Central memory CD4-positive, alpha-beta T cell (primary cell): ENCODE measurements at places on chromosomes 7 and 10.

DNA sequence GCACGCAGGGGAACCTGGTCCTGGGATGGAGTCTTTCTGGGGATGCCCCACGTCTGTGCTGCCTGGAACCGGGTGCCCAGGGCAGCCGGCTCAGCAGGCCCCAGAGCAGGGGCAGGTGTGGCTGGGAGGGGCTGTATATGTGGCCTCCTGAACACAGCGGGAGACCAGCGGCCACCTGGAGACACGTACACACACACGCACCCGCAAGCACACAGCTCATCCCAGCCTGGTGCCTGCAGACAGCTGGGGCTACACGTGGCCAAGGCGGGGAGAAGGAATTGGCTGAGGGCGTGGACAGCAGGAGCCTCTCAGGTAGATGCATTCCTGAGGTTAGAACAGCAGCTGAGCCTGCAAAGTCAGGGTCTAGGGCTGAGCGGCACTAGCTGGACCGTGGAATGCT is 14.0 kb downstream of the ADAM8 start:
- no peak for DNase-seq

DNA sequence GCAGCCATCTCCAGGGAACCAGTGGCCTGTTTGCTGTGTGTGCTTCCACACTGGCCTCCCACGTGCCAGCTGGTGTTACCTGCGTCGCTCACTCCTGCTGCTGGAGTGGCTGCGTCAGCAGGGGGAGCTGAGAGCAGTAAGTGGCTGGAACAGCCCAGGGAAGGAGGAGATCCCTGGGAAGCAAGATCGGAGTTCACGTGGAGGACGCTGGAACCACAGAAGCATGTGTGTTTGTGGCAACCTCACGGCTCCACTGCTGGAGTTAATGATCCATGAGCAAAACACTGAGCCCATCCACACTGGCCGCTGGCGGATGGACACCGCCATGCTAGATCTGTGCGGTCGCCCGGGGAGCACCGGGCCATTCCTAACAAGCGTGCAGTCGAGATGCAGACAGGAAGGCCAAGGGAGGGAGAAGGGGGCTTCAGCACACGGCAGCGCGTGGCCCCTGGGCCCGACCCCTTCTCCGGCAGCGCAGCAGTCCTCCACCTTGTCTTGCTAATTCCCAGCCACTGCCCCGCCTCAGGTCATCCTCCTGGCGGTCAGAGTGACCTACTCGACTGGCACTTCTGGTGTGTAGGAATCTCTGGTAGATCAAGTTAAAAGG is 68.5 kb upstream of the EEPD1 start:
- DNase-seq: no peak

DNA sequence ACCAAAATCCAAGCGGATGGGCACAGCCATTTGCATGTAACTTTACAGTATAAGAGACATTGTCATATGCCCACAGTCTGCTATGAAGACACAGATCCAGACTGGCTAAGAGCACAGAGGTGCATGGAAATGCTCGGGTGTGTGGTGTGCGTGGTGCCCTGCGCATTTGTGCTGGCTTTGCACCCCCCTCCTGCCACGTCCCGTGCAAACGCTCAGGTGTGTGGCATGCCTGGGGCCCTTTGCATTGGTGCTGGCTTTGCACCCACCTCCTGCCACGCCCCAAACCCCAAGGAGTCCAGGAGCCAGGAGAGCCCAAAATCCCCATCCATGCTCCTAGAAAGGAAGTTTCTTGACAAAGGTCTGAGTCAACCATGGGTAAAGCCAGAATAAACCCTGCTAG is 306.2 kb downstream of the PTPRN2 start:
- no peak for DNase-seq

- DNase-seq: no peak
Measured at GRCh38 chr10:133247681-133248333, 10.2 kb downstream of the VENTX start.

GRCh38 chr10:119415536-119416503 is 126.7 kb downstream of the RGS10 start:
- DNase-seq: no peak

DNA sequence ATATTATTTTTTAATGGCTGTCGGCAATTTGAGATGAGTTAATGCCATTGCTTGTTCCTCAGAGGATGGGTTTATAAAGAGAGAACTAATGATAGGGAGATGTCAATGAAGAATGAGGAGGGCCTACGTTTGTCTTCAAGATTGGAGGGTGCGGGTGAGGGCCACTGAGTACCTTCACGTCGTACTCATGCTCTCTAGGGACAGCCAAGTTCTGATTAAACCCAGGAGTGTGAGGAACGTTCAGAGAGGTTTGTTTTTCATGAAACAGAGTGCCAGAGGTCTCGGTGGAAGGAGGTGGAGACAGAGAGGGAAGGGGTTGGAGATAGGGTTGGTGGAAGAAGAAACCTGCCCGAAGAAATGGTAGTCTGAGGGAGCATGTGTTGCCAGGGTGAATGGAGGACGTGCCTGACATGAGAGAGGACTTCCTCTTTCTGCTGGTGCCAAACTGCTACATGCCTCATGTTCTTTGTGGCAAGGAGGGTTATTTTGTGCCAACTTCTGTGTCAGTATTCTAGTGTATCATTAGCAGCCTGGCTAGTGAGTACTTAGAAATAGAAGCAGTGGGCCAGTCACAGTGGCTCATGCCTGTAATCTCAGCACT is 8.9 kb downstream of the DHTKD1 start:
- no peak for DNase-seq

GRCh38 chr7:37040330-37040729 is 316.0 kb upstream of the AOAH start:
- DNase-seq: no peak

DNA sequence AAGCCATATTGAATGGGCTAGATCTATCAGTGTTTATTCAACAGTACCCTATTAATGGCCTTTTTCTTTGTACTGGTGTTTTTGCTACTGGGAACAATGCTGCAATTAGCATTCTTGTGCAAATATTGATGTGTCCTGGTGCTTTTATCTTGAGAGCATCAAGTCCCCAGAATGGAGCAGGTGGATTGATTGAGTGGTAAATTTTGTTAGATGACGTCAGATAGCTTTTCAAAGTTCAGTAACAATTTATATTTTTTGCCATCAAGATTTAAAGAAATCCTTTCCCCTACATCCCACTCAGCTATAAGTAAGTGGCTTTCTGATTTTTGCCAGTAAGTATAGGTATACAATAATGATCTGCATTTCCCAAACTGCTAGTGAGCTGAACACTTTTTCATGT is 63.4 kb upstream of the SYPL1 start:
- no peak for DNase-seq

DNA sequence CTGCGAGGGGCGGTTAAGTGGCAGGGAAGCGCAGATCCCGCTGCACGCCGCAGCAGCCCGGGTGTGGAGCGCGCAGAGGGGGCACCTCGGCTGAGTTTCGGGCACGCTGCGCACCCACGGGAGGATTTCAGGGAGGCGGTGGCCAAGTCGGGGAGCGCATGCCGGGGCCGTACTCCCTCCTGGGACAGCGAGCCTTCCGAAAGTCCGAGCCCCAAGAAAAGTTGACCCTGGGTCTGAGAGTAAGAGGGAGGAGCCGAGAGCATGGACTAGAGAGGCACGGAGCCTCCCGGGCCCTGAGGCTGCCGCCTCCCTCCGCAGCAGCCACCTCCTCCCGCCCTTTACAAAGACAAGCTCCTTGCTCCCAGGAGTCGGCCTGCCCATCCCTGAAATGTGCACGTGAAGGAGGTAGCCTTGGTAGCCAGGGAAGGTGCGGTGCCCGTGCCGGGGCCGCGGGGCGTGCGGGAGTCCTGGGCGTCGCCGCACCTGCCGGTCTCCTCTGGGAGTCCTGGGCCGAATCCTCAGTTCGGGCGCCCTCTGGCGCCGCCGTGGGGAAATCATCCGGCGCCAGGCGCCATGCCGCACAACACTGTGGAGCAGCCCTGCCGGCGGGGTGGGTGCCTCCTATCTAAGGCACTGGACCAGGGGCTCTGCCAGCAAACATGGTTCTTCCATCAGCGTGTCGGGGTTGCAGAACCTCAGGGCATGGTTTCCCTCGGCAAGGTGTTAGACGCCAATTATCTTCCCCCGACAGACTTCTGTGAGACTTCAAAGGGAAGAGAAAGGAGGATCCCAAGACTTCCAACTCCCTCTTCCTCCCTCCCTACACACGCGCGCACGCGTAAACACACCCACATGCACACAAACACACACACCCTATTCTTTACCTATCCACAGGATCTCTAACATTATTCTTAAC is 104.0 kb downstream of the TRIL start:
- DNase-seq: peak; percentile 25

- no peak for DNase-seq
Measured at GRCh38 chr7:99190359-99191009, 17.4 kb downstream of the KPNA7 start.

DNA sequence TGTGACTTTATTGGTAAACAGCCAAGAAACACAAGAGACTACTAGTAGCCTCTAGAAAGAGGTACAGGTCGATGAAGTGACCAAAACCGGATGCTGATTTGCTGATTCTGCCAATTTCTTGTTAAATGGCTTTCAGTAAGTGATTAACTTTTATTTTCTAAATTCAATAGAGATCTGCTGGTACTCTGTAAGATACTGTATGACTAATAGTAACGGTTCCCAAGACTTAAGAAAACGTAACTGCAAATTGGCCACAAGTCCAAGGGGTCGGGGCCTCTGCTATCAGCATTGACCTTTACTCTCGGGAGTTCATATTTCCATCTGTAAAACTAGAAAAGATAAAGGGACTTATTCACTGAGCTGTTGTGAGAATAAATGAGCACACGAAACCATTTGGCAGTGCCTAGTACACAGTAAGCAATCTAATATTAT is 1.4 kb downstream of the FAM3C start:
- DNase-seq: no peak

- DNase-seq: no peak
Measured at GRCh38 chr7:15749631-15750030, 63.1 kb upstream of the MEOX2 start.

- DNase-seq: no peak
Measured at GRCh38 chr10:114915294-114915693, 22.7 kb upstream of the TRUB1 start.

GRCh38 chr7:44971188-44971901 is 7.5 kb downstream of the MYO1G start:
- DNase-seq: no peak

GRCh38 chr7:47047384-47047783 is 534.5 kb downstream of the TNS3 start:
- no peak for DNase-seq

- no peak for DNase-seq
Measured at GRCh38 chr10:108735380-108735779, 1187.9 kb downstream of the XPNPEP1 start.

DNA sequence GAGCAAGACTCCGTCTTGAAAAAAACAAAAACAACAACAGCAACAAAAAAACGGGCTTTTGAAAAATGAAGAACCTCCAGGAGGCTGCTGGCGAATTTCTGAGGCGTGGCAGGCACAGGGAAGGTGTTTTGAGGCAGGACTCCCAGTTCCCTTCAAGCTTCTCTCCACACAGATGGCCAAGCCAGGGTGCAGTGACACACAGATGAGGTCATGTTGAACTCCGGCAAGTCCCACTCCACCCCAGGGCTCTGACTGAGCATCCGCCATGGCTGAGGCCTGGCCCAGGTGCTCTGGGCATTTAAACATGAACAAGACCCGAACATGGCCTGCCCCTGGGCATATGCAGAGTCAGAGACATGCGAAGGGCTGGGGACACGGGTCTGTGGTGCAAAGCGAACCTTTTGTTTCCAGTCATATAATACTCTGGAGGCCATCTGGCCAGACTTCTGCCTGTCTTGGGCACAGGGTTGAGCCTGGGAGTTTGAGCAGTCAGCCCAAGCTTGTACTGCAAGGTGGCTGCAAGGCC is 514.6 kb upstream of the FOXK1 start:
- DNase-seq: no peak

DNA sequence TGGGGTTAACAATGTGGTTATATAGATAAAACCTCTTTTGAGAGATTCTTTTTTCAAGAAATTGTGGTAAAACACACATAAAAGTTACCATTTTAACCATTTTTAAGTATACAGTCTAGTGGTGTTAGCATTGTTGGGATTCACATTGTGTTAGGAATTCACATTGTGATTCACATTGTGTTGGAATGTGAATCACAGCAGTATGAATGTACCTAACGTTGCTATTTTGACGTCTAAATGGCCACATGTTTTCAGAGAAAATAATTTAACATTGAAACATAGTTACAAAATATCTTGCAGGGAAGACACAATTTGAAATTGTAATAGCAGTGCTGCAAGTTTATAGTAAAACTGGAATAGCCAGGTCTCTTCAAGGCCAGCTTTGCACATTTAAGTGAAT is 129.0 kb downstream of the BICC1 start:
- no peak for DNase-seq

GRCh38 chr10:32950591-32951108 is 7.4 kb downstream of the ITGB1 start:
- DNase-seq: no peak

GRCh38 chr7:119175911-119176627 is 951.6 kb downstream of the ANKRD7 start:
- no peak for DNase-seq

DNA sequence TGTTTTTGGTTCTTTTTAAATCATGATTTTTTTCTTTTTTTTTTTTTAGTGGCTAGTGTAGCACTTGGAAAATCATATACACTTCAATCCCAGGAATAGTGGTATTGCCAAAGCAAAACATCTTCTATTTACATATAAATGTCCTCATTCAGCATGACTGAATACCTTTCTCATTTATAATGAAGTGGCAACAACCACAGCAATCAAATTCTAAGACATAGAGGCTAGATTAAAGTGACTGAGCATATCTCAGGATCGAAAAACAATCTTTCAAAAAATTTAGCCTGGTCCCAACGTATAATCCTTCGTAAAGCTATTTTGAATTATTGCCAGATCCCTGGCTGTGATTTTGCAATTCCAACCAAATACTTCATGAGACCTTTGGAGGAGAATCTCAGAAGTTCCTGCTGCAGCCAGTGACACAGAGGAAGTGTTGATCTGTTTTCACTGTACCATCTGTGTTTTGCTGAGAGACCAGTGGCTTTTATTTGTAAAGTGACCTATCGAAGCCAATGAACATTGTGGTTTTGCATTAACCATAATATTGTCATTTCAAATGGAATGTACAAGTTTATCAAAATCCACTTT is 29.8 kb upstream of the SP8 start:
- DNase-seq: no peak

DNA sequence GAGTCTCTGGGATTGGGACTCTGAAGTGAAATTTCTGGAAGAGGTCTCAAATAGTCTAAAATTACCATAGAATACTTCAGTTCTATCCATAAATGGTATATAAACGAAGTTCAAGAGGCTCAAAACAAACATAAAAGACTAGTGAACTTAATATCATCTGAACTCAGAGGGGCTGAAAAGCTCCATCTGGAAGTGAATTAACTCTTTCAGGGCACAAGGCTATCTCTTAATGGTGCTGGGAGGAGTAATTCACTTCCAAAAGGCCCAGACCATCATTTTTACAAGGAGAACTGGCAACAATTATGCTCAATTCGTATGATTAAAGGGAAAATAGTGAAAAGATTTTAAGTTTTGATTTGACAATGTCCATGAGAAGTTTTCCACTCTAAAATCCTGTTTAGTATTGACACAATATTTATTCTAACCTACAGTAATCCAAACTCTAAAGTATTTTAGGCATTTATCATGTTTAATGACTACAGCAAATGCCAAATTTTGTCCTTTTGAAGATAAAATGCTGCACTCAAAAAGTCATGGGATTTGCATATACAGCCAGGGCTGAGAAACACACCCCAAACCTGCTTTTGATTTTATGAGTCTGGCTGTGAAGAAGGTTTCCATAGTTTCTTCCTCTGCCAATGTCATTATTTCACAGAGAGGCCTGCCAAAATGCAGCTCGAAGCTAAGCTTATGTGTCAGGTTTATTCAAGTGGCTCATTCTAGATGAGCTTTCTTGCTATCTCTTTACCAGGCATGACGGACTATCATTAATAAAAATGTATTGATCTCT is 143.9 kb downstream of the HIBADH start:
- no peak for DNase-seq

- DNase-seq: no peak
Measured at GRCh38 chr10:25017661-25018060, 1.2 kb downstream of the THNSL1 start.
